ENCODE measurements at places on chromosomes 2 and 18.
A peak's percentile ranks its signal among the peaks of the same experiment; 100 is the strongest.

GRCh38 chr18:24504401-24504800 lies 44.0 kb downstream of the HRH4 start:
- no peak for DNase-seq

- no peak for DNase-seq
Observed at GRCh38 chr2:234852941-234853340, 98.9 kb upstream of the SH3BP4 start.

DNA sequence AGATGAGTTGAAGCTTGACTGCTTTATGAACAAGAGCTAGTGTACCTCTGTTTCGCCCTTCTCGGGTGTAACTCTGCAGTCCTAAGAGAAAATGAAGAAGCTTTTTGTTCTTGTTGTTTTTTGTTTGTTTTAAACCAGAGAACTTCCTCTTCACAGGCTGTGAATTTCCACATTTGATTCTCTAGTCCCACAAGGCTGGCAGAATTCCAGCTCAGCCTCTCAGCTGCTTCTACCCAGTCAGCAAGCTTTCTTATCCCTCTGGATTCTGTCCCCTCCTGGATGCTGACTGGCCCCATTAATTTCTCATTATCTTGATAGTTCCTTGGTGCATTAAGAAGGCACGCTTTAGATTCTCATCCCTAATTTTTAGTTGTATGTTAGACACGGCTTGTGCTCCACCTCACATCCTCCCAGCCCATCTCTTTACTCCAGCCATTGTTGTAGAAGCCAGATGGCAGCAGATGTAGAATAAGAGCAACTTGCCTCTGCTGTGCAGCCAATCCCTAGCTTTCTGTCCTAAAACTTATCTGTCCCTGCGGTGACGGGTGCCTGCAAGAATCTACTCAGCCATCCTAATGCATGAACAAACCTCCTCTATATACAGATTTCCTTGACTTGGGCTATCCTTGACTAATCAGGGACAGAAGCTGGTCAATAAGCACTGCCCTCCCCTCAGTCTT lies 12.3 kb upstream of the RESP18 start:
- peak; percentile 70 for DNase-seq

GRCh38 chr2:13758412-13758811 lies 874.1 kb upstream of the LRATD1 start:
- DNase-seq = no peak

- no peak for DNase-seq
Observed at GRCh38 chr18:24935896-24936295, 416.1 kb downstream of the ZNF521 start.

DNA sequence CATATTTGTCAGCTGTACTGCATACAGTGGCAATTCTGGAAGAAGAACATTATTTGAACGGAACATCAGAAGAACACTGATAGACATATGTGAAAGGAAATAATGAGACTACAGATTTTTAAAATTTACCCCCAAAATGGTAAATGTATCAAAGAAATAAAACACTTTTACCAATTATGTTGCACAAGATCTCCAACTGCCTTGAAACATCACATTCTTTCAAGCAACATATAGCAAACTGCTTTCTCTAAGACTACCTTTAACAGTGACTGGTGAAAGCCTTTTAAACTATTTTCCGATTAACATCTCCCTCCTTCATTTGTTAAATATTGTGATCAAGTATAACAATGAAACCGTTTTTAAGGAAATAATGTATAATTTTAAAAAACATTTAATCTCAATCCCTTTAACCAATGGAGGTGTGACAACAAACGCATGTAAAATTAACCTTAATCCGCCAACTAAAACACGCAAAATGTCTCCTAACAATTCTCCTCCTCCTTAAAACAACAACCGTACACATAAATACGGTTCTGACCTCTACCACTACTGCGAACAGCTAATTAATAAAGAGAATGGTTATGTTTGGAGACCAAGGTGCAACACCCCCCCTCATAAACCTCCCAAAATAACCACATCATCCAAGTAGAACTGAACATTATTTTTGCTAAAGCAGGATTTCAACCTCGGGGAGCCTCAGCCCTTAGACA lies 2.4 kb downstream of the FBXO11 start:
- no peak for DNase-seq

- DNase-seq = no peak
Observed at GRCh38 chr18:57004366-57005121, 142.3 kb upstream of the BOD1L2 start.

DNA sequence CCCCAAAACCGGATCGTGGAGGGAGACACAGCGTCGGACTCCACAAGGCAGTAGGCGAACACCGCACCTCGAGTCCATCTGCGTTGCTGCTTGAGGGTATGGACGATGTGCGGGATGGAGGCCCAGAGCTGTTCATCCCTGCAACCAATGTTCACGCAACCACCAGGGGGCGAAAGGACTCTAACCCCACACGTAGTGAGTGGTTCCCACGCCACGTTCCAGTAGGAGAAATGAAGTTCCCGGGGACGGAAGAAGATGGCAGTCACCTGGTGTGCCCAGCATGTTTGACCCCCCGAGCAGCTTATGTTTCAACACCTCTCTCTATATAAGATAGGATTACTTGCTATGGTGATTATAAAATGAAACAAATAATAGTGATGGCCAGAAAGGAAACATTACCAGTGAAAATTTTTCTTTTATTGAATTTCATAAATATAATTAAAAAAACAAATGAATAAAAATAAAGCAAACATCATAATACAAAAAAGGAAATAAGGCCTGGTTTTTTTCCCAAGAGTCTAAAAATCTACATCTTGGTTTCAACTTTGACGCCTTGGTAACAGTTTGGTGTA lies 184.3 kb downstream of the SH3BP4 start:
- peak; percentile 82 for DNase-seq

GRCh38 chr18:32271672-32272208 lies 81.9 kb downstream of the MEP1B start:
- DNase-seq = no peak

DNA sequence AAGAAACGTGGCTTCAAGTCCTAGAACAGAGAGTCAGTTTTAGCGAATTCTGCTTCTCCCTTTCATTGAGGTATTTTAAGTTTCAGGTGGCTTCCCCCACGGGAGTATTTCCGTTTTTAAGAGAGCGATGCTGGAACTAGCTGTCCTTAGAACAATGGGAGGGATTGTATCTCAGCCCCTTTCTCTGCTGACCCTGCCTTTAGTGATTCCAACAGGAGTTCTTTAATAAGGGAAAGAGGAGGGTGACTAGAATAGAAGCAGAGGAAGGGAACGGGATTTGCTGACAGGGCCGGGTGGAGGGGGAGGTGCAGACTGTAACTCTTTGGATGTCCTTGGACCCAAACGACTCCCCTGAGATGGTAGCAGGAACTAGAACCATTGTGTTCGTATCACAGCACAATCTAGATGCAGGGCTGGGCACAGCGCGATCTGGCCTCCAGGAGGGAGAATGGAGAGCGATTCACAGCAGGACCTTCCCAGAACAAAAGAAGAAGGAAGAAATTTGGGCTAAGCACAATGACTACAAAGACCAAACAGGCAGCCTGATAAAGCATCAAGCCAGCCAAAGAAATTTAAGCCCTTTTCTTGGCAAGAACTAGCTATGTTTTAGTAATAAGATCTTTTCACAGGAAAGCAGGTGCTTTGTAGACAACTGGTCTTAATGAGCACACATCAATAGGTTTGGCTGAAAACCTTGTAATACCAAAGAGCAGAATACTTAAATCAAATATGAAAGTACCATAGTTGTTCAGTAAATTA lies 15.8 kb upstream of the RTTN start:
- DNase-seq = no peak

DNA sequence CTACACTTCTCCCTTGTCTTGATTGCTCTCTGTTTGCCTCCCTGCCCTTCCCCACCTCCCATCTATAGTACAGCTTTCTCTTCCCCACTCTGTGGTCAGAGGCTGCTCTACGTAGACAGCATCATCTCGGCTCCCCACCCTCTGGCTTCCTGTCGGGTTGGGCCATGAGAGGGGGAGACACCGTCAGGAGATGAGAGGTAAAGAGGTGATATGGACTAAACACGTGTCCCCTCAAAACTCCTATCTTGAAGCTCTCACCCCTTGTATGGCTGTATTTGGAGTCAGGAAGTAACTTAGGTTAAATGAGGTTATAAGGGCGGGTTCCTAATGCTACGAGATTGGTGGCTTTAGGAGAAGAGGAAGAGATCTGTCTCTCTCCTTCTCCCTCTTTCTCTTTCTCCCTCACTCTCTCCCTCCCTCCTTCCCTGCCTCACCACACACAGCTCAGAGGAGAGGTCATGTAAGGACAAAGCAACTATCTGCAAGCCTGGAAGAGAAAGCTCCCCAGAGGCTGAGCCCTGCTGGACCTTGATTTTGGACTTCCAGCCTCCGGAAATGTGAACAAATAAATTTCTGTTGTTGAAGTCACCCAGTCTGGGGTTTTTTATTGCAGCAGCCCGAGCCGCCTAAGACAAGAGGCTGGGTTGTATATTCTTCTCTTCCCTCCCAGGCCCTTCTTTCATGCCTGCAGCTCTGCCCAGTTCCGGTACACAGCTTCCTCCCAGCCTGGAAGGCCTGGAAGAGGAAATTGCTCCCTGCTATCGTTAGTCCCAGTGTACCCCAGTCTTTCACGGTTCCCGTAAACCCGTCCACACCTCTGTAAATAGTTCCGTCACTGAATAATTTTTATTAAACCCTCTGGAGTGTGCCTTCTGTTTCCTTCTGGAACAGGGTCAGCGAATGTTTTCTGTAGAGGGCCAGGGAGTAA lies 138.0 kb downstream of the AKAIN1 start:
- DNase-seq = no peak

GRCh38 chr2:11201969-11202368 lies 46.7 kb downstream of the SLC66A3 start:
- DNase-seq = no peak

GRCh38 chr18:47809420-47809819 lies 121.0 kb downstream of the SMAD2 start:
- DNase-seq = no peak

GRCh38 chr2:132562245-132562644 lies 107.8 kb downstream of the LYPD1 start:
- DNase-seq = no peak

DNA sequence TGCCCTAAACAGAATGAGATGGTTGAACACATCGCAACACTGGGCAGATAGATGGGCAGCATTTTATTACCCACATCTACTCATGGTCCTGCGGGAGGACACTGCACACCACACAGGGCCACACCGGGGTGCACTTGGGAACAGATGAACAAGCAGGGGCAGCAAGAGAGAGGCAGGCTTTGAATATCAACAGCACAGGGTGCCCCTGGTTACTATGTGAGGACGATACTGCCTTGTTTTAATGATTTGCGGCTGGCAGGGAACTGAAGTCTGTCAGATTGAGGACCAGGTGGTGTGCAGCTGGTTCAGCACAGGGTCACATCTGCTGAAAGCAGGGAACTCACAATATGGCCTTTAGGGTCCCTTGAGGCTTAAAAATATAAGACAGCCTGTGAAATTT lies 195.7 kb downstream of the PIEZO2 start:
- DNase-seq = no peak

DNA sequence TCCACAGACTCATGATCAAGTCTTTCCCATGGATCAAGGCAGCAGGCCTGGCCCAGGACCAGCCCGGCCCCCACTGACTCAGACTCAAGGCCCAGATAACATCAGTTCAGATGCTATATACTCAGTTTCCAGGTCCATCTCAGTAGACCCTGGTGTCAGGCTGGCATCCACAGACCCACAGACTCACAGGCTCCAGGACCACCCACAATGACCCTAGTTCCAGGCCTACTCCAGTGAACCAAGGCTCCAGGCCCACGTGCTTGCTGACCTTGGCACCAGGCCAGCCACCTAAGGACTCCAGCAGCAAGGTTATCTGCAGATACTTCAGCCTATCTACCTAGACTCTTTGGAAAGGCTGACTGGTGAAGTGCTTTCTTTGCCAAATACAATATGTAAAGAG lies 51.0 kb downstream of the KCNH7 start:
- DNase-seq = no peak

GRCh38 chr2:46116553-46116991 lies 180.6 kb upstream of the EPAS1 start:
- DNase-seq = no peak

DNA sequence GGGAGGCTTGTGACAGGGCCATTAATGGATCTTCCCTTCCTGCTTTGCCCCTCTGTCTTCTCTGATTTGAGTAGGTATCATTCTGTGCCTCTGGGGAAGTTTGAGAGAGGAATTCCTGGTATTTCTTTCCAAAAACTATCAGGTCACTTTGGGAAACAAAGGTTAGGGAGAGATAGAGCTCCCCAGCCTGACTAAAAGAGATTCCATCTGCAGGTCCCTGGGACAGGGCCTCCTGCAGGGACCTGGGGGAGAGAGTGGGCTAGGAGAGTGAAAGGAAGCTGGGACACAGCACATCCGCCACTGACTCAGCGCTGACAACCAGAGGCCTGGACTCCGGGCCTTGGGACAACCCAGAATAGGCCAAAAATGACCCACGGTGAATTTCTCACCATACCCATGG lies 6.4 kb downstream of the GALNT14 start:
- DNase-seq = no peak

- no peak for DNase-seq
Observed at GRCh38 chr2:221426929-221427328, 145.2 kb downstream of the EPHA4 start.

DNA sequence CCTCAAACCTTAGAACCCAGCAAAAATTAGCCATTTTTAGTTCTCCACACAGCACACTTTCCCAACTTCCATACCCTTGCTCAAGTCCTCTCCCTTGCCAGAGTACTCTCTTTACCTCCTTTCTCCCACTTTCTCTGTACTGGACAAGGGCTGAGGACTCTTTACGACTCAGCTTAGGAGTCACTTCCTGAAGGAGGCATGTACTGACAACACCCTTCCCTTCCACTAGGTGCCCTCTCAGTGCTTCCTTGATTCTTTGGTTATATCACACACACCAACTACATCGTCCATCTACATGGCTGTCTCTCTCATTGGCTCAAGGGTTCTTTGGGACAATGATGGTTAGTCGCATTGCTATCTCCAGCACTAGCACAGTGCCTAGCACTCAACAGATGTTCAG lies 5.2 kb upstream of the C18orf63 start:
- DNase-seq = no peak

- DNase-seq = no peak
Observed at GRCh38 chr18:32893915-32894314, 121.1 kb upstream of the KLHL14 start.

GRCh38 chr2:67922080-67922785 lies 140.6 kb downstream of the C1D start:
- no peak for DNase-seq

GRCh38 chr2:212618636-212619035 lies 80.0 kb upstream of the ERBB4 start:
- no peak for DNase-seq

- DNase-seq = no peak
Observed at GRCh38 chr2:161353543-161353942, 45.3 kb downstream of the PSMD14 start.

- DNase-seq = no peak
Observed at GRCh38 chr18:74148543-74149070, 284 bp downstream of the TIMM21 start.

GRCh38 chr2:237297421-237298150 lies 116.4 kb downstream of the COL6A3 start:
- no peak for DNase-seq

- DNase-seq = no peak
Observed at GRCh38 chr18:24936691-24937090, 415.3 kb downstream of the ZNF521 start.

- no peak for DNase-seq
Observed at GRCh38 chr2:109638795-109639194, 24.6 kb downstream of the SOWAHC start.

GRCh38 chr2:30649278-30649677 lies 158.0 kb downstream of the CAPN13 start:
- no peak for DNase-seq

Data from right atrium auricular region (tissue), 2 donors.